Adrenal gland (tissue), 19 donors: ENCODE measurements at places on chromosomes 3 and 15. TPM values are rescaled to one million over a fixed set of nuclear protein-coding genes. Genes with fewer than 3 reads are reported as not detected.

DNA sequence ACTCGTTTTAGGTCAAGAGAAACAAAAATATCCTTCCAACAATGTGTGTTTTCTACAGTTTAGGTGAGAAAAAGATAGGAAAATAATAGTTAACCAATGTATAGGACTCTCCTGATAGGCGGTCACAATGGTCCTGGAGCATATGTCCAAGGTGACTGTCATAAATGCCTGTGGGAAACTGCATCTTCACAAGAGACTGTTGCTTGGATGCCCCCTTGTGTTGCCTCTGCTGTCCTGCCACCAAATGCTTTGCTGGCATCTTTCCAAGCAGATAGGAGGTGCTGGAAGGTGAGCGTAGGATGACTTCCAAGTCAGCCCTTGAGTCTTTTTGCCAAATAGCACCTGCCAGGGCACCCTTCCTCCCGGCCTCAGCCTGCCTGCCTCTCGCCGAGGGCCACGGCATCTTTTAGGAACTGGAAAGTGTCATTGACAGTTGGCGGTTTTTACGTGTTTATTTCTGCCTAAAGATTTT is 24.1 kb upstream of the SACM1L start:
- peak; percentile 69 for DNase-seq

DNA sequence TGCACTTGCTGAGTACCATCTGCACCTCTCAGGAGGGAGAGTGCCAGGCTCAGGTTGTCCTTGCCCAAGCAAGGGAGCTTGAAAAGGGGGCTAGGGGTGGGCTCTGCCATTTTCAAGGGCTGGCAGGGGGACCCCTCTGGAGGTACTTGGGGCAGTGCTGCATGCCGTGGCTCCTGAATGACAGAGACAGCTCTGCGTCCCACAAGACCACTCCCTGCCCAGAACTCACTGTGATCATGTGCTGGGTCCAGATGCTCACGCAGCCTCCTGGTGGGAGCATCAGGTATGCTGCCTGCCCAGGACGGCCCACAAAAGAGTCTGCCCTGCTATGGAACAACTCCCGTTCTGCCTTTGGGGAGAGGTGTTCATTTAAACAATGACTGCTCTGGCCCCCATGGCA is 165.2 kb downstream of the GOLGA6L4 start:
- no peak for DNase-seq

DNA sequence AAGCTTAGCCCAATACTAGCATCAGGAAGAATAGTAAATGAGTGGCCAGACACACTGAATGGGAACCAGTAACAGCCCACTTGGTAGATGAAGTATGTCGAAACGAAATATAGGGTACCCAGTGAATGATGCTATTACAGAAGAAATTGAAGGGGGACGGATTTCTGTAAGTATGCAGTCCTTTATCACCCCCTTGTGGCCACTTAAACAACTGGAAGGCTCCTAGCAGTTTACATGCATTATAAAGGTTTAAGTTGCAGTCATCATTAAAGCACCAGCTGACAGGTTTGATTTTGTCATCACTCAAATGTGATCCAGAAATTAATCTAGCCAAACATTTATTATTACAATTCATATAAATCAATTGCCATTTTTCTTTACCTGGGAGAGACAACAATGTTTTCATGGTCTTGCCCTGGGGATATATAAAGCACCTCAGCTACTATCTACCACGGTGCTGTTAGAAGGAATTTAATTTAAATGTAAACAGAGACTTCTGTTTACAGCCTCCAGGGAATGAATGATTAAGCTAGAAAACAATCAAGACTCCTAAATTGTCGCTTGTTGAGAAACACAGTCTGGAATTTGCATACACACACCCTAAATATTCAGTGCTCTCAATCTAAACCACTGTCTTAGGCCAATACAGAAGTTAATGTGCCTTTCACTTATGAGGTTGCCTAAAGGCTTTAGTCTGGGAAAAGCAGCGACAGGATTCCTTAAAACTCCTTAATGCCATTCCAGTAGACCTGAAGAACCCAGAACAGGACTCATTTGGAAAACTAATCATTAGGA is 7.8 kb downstream of the EIF1B start:
- peak; percentile 31 for DNase-seq

DNA sequence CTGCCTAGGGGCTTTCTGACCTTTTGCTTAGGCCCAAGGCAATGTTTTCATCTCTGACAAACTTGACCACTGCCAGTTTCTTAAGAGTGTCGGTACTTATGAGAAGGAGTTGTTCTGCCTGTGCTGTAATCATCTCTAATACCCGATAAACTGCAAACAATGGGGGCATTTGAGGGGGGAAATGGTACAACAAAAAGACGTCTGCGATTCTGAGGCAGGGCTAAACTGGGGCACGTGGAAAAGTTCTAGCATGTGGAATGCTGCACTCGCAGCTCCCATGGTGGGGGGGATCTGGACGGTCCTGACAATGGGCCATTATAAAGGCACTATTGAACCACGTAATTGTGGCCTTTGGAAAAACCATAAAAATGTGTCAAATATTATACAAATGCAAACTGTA is 73.1 kb upstream of the SAMMSON start:
- no peak for DNase-seq

DNA sequence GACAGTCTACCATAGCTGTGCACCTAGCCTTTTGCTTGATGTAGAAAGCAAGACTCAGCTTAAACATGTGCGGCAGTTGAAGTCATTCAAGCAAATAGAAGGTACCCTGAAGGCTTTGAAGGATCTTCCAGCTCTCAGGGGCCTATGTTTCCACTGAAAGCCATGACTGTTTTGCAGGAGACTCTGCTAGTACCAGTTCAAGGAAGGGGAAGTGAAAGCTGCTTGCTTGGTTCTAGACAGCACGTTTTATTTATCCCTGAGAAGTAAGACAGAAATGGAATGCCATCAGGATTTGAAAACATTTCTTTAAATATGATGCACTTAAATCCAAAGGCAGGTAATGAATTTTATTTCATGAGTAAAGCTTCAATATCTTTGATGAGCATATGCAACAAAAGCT is 311.4 kb downstream of the PDCD6IP start:
- DNase-seq = no peak

The CRELD1 gene
- total RNA-seq = 50.5 TPM

- DNase-seq = no peak
Measured at GRCh38 chr3:122936335-122936734, 91.2 kb downstream of the SEMA5B start.

GRCh38 chr15:75237316-75237982 is 20.7 kb upstream of the GOLGA6C start:
- DNase-seq = peak; percentile 9
